NCI-H1092 treated with DMSO at 0.1 percent for 48 hours (cell line): ENCODE measurements at places on chromosomes 7 and 10.

DNA sequence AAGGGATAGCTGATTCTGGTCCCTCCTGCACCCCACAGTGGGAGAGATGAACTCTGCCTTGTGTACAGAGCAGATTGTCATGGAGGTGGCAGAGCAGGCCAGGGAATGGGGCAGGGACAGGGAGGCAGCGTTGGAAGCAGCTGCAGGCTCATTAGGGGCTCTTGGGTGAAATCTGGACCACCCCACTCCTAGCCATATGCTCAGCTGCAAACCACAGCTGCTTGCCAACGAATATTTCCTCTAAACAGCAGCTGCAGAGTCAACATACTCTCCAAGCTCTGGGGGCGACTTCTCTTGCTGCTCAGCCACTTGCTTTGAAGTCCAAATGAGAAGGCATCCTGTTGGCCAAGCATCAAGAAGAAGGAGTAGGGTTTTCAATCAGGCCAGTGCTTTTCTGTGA, 302.3 kb upstream of the AUTS2 start:
- DNase-seq: peak; percentile 70

GRCh38 chr10:104333032-104333727, 5.1 kb downstream of the ITPRIP start:
- no peak for DNase-seq

- DNase-seq: no peak
Measured at GRCh38 chr7:81833401-81833800, 63.6 kb upstream of the HGF start.

DNA sequence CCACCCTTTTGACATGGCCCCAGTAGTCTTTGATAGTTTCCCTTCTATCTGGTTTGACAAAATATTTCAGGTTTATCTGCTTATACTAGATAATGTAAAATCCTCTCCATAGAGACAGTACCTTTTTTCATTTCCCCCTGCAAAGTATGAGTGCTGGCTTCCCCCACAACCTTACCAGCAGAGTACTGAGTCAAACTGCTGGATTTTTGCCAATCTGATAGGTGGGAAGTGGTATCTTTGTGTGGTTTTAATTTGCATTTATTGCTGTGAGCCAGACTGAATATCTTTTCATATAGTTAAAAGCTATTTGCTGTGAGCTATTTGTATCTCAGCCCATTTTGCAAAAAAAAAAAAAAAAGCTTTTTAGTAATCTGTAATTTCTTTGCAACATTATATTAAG, 32.1 kb upstream of the HECTD2 start:
- DNase-seq: no peak

GRCh38 chr10:101226491-101227428, 2.5 kb downstream of the LBX1 start:
- no peak for DNase-seq
